ENCODE measurements at places on chromosomes 16 and 17. TPM values are rescaled to one million over a fixed set of nuclear protein-coding genes. Genes with fewer than 3 reads are reported as not detected.
A peak's percentile ranks its signal among the peaks of the same experiment; 100 is the strongest.

DNA sequence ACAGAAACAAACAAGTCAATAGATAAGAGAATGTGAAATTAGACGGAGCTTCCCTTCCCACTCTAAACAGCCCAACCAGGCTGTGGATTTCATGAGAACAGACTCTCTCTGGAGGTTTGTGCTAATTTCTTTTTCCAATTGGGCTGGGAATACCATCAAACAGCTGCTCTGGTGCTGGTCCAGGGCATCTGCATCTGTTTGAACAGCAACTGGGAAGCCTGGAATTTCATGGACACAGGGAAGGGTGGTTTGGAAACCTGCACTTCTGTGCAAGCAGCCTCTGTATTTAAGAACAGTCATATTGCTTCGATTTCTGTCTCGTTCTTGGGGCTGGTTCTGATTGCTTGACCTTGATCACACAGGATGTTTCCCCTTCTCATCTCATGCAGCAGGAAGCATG, 88.7 kb downstream of the FOXL1 start:
- no peaks in the 10 kb centered on the region for H3K36me3 ChIP-seq
- H3K27me3 ChIP-seq = peaks cover 31% of the 10 kb centered on the region
- no peak for DNase-seq
- H3K4me1 ChIP-seq = peaks cover 24% of the 10 kb centered on the region
- no peak overlapping the region for H3K4me3 ChIP-seq
- no peak overlapping the region for H3K27ac ChIP-seq

DNA sequence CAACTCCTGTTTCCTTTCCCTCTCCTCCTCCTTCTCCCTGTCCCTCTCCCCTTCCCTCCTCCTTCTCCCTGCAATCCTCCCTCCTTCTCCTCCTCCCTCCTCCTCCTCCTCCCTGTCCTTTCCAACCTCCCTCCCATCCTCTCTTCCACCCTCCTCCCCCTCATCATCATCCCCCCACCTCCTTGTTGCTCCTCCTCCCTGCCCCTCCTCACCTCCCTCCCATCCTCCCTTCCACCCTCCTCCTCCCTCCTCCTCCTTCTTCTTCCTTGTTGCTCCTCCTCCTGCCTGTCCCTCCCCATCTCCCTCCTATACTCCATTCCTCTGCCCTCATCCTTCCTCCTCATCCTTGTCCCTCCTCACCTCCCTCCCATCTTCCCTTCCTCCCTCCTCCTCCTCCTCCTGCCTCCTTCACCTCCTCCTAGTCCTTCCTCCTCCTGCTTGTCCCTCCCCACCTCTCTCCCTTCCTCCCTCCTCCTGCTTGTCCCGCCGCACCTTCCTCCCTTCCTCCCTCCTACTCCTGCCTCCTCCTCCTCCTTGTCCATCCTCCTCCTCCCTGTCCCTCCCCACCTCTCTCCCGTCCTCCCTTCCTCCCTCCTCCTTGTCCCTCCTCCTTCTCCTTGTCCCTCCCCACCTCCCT, 222.5 kb downstream of the IRF8 start:
- no peaks in the 10 kb centered on the region for H3K36me3 ChIP-seq
- no peak overlapping the region for H3K27ac ChIP-seq
- H3K27me3 ChIP-seq = peaks cover 17% of the 10 kb centered on the region
- H3K4me3 ChIP-seq = no peak overlapping the region
- H3K4me1 ChIP-seq = peaks cover 4% of the 10 kb centered on the region

- H3K27me3 ChIP-seq = no peaks in the 10 kb centered on the region
- peaks cover 7% of the 10 kb centered on the region for H3K36me3 ChIP-seq
- DNase-seq = peak; percentile 75
- H3K27ac ChIP-seq = peak overlapping the region; percentile 95
- peaks cover 16% of the 10 kb centered on the region for H3K4me1 ChIP-seq
These were observed 674 bp downstream of the C17orf75 start for GRCh38 chr17:32341141-32341856.

DNA sequence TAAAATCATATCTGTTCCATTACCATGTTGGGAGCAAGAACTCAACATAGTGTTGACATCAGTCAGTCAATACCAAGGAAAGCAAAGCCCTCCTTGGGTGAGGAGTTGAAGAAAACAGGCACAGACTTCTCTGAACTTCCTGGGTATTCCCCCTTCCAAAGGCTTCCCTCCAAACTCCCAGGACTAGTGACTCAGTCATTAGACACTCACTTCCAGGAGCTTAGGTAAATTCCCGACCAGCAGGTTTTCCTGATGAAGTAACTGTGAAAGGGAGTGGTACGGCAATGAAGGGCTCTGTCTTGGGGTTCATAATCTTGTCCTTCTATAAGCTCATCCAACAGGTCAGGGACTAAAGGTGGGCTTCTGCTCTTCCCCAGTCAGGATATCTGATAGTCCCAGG, 293.8 kb upstream of the AXIN2 start:
- no peaks in the 10 kb centered on the region for H3K36me3 ChIP-seq
- DNase-seq = no peak
- no peak overlapping the region for H3K27ac ChIP-seq
- no peak overlapping the region for H3K4me3 ChIP-seq
- no peaks in the 10 kb centered on the region for H3K27me3 ChIP-seq

- no peak overlapping the region for H3K27ac ChIP-seq
- H3K36me3 ChIP-seq = no peaks in the 10 kb centered on the region
- no peaks in the 10 kb centered on the region for H3K4me1 ChIP-seq
- DNase-seq = peak; percentile 11
These were observed 6.3 kb downstream of the VWA3A start for GRCh38 chr16:22098405-22099255.

GRCh38 chr17:43628089-43628650, 33.6 kb downstream of the MEOX1 start:
- no peaks in the 10 kb centered on the region for H3K36me3 ChIP-seq
- no peak for DNase-seq
- peaks cover 4% of the 10 kb centered on the region for H3K27me3 ChIP-seq
- no peak overlapping the region for H3K27ac ChIP-seq
- H3K4me1 ChIP-seq = no peaks in the 10 kb centered on the region

DNA sequence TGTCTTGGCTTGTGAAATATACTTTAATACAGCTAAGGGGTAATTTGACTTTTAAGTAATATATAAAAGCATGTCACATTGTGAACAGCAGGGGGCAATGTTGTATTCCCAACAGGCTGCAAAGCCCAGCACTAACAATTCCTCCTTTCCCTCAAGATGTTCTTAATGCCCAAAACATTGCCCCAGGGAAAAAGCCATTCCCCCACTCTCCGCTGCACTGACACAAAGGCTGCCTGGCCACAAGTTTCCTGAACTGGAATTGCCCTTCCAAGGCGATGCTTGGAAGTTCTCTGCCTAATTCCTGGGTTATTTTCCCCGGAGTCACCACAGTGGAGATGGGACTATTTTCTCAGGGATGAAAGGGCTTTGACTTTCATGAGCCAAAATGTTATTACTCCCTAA, 27.2 kb downstream of the CLEC16A start:
- peaks cover 31% of the 10 kb centered on the region for H3K4me1 ChIP-seq
- DNase-seq = peak; percentile 47
- H3K27me3 ChIP-seq = no peaks in the 10 kb centered on the region
- peak overlapping the region; percentile 32 for H3K27ac ChIP-seq
- peaks cover 39% of the 10 kb centered on the region for H3K36me3 ChIP-seq

DNA sequence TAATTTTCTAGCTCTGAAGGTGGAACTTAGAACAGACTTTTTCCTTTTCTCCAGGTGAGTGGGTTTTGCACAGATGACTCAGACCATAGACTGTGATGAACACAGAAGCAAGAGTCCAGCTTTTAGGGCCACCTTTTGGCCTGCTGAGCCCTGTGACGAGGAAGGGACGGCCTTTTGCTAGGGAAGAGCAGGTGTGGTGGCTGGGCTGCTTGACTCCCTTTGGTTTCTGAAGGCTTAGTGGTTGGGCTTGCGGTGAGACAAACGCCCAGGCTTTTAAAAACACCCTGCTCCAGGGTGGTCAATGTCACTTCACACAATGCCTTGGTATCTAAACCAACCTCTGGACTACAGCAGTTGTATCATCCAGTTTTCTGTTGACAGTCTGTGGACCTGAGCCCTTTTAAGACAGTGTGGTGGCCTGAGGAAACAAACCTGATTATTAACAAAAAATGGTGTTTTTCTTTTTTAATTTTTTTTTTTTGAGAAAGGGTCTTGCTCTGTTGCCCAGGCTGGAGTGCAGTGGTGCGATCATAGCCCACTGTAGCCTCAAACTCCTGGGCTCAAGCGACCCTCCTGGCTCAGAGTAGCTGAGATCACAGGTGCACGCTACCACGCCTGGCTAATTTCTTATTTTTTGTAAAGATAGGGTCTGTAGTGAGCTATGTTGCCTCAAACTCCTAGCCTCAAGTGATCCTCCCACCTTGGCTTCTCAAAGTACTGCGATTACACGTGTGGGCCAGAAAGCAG, 134.0 kb downstream of the SNX29 start:
- peaks cover 6% of the 10 kb centered on the region for H3K36me3 ChIP-seq
- no peak overlapping the region for H3K4me3 ChIP-seq
- DNase-seq = no peak
- no peak overlapping the region for H3K27ac ChIP-seq

DNA sequence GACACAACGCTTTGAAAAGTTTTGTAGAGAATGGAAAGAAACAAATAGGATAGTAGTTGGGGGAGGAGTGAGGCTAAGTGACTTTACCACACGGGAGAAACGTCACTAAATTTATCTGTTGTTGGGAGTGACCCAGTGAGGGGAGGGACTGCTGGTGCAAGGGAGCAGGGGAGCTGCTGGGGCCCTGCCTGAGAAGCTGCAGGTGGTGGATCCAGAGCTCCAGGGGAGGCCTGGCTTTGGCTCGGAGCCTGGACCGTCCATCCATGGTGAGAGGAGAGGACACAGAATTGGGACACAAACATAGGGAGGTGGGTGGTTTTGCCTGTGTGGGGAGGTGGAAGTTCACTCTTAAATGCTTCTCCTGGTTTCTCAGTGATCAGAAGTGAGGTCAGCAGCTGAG, 107.6 kb downstream of the GOSR1 start:
- H3K4me1 ChIP-seq = peaks cover 4% of the 10 kb centered on the region
- no peaks in the 10 kb centered on the region for H3K36me3 ChIP-seq
- no peak overlapping the region for H3K27ac ChIP-seq
- DNase-seq = no peak
- no peak overlapping the region for H3K4me3 ChIP-seq
- no peaks in the 10 kb centered on the region for H3K27me3 ChIP-seq

- peak overlapping the region; percentile 70 for H3K27ac ChIP-seq
- peaks cover 2% of the 10 kb centered on the region for H3K27me3 ChIP-seq
- H3K36me3 ChIP-seq = peaks cover 31% of the 10 kb centered on the region
- peak overlapping the region; percentile 88 for H3K4me3 ChIP-seq
- peaks cover 30% of the 10 kb centered on the region for H3K4me1 ChIP-seq
These were observed 8.0 kb upstream of the UNK start for GRCh38 chr17:75776386-75777295.

GRCh38 chr17:7177191-7177953, 1.8 kb downstream of the ASGR1 start:
- H3K4me1 ChIP-seq = peaks cover 12% of the 10 kb centered on the region
- H3K27me3 ChIP-seq = peaks cover 12% of the 10 kb centered on the region
- peak; percentile 75 for DNase-seq
- no peaks in the 10 kb centered on the region for H3K36me3 ChIP-seq
- H3K27ac ChIP-seq = no peak overlapping the region

DNA sequence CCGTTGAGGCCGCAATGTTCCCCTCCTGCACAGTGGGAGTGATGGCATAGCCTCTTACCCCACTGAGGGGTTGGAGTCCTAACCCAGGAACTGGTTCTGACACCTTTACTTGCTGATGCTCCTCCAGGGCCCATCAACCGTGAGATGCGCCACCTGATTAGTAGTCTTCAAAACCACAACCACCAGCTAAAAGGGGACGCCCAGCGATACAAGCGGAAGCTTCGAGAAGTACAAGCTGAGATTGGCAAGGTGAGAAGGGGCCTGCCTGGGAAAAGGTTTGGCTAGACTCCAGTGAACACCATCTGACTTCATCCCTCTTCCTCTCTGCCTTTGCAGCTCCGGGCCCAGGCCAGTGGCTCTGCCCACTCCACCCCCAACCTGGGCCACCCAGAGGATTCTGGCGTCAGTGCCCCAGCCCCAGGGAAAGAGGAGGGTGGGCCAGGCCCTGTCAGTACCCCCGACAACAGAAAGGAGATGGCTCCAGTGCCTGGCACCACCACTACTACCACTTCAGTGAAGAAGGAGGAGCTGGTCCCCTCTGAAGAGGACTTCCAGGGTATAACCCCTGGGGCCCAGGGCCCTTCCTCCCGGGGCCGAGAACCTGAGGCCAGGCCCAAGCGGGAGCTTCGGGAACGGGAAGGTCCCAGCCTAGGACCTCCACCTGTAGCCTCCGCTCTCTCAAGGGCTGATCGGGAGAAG, 5.8 kb downstream of the RNF40 start:
- no peak overlapping the region for H3K4me3 ChIP-seq
- H3K27me3 ChIP-seq = no peaks in the 10 kb centered on the region
- H3K36me3 ChIP-seq = peaks cover 53% of the 10 kb centered on the region
- H3K27ac ChIP-seq = no peak overlapping the region
- peaks cover 15% of the 10 kb centered on the region for H3K4me1 ChIP-seq

DNA sequence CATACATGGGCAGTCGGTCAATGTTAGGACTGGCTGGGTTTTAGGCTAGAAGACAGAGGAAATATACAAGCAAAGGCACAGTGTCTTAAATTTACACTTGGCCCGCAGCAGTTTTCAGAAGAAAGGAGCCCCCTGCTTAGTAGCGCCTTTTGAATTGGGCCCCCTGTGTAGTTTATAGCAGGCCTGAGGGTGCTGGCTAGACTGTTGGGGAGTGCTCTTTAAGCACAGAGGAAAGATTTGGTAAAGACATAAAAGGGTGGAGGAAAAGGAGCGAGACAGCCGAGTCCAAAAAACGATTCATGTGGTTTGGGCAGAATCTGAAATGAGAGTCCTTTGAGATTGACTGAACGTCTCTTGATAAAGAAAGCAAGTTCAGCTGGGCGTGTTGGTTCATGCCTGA, 10.6 kb downstream of the RMI2 start:
- H3K27me3 ChIP-seq = peaks cover 10% of the 10 kb centered on the region
- peak overlapping the region; percentile 92 for H3K27ac ChIP-seq
- peak; percentile 30 for DNase-seq
- H3K4me3 ChIP-seq = peak overlapping the region; percentile 44

The PHOSPHO1 gene
- not detected for total RNA-seq

The SOX15 gene
- not detected for total RNA-seq

The CTRB1 gene
- total RNA-seq = not detected

The SPN gene
- 110 TPM for total RNA-seq

The DNAH17 gene
- 0.41 TPM for total RNA-seq

The LGALS9B gene
- total RNA-seq = not detected

The SMIM36 gene
- total RNA-seq = not detected

The IL21R gene
- total RNA-seq = 97.2 TPM

The CHP2 gene
- not detected for total RNA-seq
